ENCODE measurements at places on chromosomes 4 and X.

DNA sequence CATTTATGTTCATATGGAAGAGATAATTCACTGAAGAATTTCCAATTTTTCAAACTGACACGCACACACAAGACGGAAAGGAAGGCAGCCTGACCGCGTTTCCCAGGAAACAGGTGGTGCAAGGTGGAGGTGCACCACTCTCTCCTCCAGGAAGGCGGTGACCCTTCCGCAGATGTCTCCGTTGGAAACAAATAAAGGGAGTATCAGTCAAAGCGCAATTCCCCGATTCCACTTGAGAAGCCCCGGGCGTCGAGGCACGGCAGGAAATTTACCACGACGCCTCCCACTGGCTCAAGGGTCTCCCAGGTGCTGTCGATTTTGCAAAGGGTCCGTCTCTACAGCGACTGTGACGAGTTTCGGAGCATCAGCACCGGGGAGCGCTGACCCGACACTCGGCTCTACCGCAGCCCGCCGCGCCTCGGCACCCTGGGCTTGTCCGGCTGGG, 770 bp upstream of the TIGD2 start:
- DNase-seq: no peak

DNA sequence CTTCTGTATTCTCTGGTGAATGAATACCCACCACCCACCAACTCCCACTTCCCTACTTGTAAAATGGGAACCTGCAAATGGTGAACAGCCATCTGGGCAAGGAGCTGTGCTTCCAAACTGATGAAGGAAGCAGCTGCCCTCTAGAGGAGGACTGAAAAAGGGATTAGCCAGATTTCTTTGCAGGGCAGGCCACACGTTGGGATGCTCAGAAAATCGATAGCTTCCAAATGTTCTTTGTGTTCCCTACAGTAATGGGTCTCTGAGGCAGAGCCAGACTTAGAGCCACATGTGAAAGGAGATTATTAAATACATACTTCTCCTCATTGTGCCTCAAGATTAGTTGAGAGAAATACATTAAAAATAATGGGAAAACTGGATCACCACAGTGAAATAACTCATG, 39.3 kb upstream of the LPAR4 start:
- DNase-seq: no peak

- no peak for DNase-seq
These were observed 1552.6 kb upstream of the ADGRL3 start for GRCh38 chr4:59647500-59647899.

GRCh38 chr4:46645126-46645525, 255.2 kb upstream of the GABRA2 start:
- DNase-seq: no peak

DNA sequence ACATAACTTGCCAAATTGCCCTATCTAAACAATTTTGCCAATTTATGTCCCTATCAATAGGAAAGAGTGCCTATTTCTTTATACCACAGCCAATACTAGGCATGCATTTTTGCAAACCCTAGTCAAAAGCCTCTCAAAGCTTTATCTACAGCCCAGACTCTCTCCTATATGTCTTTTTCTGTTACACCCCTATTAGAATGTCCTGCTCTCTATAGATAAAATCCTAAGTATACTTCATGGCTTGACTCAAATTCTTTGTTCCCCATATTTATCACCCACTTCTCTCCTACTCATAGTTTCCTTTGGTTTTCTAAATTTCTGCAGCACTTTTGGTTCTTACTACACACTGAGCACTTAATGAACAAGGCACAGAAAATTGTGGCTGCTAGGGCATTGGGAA, 38.0 kb downstream of the NUP62CL start:
- no peak for DNase-seq

- DNase-seq: no peak
These were observed 46.0 kb downstream of the LNX1 start for GRCh38 chr4:53545273-53545672.

- DNase-seq: no peak
These were observed 270.2 kb downstream of the TLL1 start for GRCh38 chr4:166143227-166143626.

DNA sequence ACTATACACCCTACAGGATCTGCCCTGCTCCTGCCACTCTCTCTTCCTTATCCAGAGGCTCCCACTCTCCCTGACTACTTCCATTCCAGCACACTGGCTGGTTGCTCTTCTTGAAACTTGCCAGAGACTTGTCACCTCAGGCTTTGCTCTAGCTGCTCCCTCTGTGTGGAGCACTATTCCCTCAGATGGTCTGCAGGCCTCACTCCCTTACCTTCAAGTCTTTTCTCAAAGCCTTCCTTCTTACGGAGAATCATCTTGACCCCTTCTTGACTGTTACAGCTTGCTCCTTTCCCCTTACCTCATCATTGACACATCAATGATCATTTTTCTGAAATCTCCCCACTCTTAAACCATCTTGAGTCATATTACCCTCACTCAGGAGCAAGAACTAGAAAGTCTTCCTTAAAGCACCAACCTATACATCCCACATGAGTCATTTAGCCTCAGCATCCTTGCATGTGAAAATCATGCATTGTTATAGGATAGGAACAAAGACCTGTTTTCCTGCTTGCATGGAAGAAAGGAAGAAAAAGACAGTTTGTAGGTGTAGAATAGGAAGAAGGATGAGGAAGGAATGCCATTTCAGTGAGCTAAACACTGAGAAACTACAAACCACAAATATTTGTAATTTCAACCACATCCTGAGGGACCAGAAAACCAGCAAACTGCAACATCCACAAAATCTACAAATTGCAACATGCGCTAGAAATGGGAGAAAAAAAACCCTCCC, 55.7 kb downstream of the ANTXR2 start:
- DNase-seq: no peak

- DNase-seq: no peak
These were observed 83.9 kb downstream of the POLA1 start for GRCh38 chrX:24777660-24778059.

DNA sequence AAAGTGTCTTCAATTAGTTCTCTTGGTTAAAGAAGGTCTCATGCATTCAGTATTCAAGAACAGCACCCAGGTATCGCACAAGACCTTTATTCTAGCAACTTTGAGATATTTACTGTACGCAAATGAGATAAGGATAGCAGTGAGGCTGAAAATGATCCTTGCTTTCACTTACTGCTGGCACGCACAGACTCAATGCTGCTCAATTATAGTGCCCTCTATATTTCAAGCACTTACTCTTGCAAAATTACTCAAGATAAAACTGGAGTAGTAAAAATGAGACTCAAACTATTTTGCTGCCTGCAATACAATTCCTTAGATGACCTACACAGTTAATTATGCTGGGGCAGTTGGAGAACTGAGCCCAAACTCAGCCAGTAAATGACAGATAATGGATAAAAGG, 60.9 kb downstream of the ADGRA3 start:
- no peak for DNase-seq

DNA sequence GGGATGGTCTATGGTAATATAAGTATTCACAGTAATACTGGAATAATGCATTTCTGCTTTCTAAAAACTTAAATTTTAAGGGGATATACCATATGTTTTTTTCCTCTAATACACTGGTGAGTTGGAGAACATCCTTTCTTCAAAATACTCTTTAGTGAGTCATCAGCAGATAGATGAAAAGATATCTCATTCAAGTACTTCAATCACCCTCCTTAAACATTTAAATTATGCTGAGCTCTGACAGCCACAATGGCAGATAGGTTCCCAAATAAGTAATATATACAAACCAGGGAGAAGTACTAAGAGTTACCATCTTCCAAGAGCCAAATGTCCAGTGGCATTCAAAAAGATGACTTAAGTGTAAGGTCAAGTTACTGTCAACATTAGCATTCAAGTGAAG, 52.2 kb downstream of the AMMECR1 start:
- no peak for DNase-seq

DNA sequence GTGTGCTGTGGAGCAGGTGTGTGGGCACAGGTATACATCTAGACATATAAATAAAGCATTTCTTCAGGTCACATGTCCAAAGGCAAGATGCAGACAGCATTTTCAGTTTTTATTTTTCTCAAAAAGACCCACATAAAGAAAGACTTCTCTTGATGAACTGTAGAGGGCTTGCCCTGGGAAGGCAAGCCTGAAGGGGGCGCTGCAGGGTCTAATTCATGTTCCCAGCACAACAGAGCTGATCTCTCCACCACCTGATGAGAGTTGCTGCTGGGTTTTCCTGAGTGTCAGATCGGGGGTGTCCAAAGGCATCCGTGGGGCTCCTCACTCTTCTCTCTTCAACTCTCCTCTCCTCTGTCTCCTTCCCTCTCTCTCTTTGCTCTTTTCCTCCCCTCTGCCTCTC, 26.6 kb downstream of the ADRA2C start:
- no peak for DNase-seq

DNA sequence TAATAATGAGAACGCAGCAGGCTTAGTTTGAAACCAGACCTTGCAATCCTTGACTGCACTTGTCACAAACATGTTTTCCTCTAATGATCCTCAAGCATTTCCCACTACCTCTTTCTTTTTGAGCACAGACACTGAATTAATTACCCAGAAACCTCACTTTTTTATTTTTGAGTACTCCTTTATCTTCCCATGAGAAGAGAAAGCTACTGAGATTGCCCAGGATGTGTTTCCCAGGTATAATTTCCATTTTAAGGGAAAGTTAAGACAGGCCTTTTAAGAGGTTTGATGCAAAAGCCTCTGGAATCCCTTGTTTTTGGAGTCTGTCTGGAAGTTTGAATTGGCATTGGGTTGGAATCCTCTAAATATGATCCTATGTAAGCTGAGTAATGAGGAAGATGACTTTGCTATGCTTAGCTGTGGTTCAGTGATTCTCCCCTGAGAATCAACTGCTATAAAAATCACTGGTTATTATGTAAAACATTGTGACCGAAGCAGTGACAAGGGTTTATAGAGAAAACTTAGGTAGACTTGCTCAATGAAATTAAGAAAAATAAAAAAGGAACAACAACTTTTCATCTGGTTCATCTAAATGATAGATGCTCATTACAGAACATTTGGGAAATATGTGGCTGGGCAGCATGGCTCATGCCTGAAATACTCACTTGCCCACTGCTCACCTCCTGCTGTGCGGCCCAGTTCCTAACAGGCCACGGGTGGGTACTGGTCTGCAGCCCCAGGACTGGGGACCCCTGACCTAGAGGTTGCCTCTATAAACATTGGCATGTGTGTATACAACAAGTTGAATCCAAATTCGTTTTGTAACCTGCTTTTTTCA, 10.8 kb upstream of the RHOH start:
- no peak for DNase-seq

- DNase-seq: no peak
These were observed 41.3 kb upstream of the CCKAR start for GRCh38 chr4:26531491-26532116.

GRCh38 chrX:42290608-42291007, 367.3 kb upstream of the CASK start:
- no peak for DNase-seq

- no peak for DNase-seq
These were observed 36.8 kb upstream of the NAA11 start for GRCh38 chr4:79362626-79363025.

DNA sequence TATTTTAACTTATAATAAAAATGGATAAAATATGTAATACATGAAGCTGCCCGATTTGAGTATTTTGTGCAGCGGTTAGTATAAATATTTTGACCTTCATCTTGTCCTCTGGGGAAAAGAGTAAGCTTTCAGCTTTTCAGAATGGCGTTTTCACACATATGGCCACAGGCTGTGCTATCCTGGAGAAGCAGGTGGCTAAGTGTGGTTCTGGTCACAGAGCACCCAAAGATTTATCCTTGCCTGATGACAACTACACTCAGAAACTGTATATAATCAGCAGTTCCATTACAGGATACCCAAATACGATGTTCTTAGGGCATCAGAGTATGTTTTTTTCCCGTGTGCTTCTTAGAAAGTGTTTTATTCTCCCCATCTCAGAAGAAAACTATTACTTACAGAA, 42.3 kb upstream of the ANK2 start:
- no peak for DNase-seq

DNA sequence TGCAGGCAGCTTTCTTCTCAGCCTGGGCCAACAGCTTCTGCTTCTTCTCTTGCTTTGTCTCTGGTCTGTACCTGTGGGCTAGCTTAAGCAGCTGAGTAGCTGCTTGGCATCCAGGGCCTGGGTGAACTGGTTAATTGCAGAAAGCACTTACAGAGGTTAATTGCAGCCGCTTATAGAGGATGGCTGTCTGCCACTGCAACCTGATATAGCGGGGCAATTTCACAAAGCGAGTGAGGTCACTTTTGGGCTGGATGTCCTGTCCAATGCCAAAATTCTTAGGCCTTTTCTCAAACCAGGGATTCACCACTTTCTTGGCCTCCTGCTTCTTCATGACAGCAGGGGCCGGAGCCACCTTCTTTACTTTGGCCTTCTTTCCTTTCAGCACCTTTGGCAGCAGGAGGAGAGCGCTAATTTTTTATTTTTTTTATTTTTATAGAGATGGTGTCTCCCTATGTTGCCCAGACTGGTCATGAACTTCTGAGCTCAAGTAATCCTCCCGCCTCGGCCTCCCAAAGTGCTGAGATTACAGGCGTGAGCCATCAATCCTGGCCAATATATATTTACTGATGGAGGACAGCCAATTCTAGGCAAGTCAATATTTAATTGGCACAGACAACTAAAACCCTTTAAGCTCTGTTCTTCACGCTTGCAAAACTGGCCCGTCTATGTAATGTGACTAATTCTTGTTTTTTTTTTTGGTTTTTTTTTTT, 61.0 kb downstream of the ENOPH1 start:
- DNase-seq: no peak

- peak; percentile 97 for DNase-seq
These were observed at the start of gene FRG1 for GRCh38 chr4:189940178-189941004. TSS of gene FRG1 (plus strand) at chr4:189940872. CDS start at chr4:189941010, 138 bp downstream.

DNA sequence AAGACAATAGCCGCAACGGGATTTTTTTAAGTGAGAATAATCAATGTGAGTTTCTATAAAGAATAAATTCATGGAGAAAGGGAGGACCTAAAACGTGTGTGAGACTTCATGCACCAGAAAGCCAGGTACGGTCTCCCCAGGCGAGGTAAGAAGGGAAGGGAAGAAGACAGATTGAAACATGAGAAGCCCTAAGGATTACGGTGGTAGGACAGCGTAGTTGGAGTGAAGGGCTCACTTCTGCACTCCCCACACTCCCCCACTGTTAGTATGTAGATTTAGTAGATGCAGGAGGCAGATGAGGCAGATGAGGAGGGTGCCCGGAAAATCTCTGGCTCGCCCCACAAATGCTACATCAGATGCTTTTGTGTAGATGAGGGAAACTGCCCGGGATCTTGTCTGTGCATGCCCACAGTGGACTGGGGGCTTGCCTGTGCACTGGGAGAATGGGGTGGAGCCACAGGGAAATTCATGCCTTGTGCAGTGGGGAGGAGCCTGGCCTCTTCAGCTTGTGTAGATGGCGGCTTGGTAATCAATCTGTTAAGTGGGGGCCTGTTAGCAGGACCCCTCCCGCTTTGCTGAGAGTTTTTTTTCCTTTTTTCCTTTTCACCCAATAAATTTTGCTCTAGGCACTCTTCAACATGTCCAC, 1544.5 kb upstream of the TENM3 start:
- DNase-seq: no peak

GRCh38 chr4:149521611-149522425, 293.8 kb downstream of the IQCM start:
- DNase-seq: no peak

GRCh38 chr4:183304538-183304937, 15.5 kb downstream of the CLDN22 start:
- DNase-seq: no peak

- DNase-seq: no peak
These were observed 60.5 kb downstream of the TMA16 start for GRCh38 chr4:163554870-163555465.
